Activated CD4-positive, alpha-beta T cell treated with anti-CD3 and anti-CD28 coated beads, Interleukin-2, Interleukin-6, amounts not matched to agents 100 ng/mL and 50 ng/mL, durations not matched to agents 16 hours and 8 hours (primary cell): ENCODE measurements at places on chromosomes 2 and 18.

DNA sequence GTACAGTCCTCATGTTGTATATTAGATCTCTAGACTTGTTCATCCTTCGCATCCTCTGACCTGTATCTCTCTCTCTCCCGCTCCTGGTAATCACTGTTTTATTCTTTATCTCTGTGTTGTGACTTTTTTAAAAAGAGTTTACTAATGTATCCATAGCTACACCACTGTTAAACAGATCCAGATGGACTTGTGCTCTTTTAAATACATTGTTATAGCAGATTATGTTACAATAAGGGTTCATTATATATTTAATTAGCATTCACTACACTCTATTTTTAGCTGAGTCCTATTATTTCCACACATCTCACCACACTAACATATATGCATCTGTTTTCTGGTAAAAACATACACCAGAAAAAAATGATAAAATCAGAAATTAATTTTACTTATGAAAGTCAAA lies 90.5 kb downstream of the RBM43 start:
- no peak for DNase-seq

- DNase-seq: no peak
Observed at GRCh38 chr2:5736886-5737285, 44.7 kb downstream of the SOX11 start.

DNA sequence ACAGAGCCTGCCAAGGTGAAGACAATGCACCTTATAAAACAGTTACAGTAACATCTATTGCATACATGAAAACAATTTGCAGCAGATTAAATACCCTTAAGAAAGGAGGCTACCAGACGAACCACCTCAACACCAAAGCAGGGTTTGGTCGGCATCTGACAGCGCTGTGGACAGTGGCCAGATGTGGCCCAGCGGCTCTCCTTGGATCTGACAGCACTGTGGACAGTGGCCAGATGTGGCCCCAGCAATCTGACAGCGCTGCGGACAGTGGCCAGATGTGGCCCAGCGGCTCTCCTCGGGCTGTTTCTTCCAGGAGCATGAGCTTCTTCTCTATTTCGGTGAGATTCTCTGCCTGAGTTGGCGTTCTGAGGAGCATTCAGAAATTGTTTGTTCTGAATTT lies 211.6 kb downstream of the ANKRD30B start:
- no peak for DNase-seq

GRCh38 chr2:66679442-66679841 lies 244.5 kb downstream of the MEIS1 start:
- DNase-seq: no peak

GRCh38 chr2:47075361-47076125 lies 79.6 kb downstream of the STPG4 start:
- no peak for DNase-seq

GRCh38 chr18:22643731-22644130 lies 226.0 kb upstream of the CTAGE1 start:
- no peak for DNase-seq

- no peak for DNase-seq
Observed at GRCh38 chr18:49476664-49477411, 10.2 kb downstream of the C18orf32 start.

DNA sequence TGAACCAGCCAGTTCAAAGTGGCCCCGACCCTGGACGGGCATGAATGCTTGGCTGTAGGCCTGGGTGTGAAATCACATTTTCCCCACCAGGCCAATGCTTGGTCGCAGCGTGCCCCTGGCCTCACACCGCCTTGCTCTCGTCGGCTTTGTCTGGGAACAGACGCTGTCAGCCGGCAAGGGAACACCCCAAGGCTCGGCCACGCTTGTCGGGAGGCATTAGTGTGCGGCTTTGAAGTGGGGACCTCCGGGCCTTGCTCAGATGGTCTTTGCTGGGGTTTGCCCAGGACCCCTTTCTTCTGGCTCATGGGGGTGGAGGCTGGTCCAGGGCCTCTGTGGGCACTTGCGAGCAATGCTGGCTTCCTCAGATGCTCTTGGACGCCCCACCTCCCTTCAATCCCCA lies 79.1 kb downstream of the INHBB start:
- DNase-seq: no peak

- no peak for DNase-seq
Observed at GRCh38 chr2:202491514-202491913, 115.4 kb downstream of the BMPR2 start.

DNA sequence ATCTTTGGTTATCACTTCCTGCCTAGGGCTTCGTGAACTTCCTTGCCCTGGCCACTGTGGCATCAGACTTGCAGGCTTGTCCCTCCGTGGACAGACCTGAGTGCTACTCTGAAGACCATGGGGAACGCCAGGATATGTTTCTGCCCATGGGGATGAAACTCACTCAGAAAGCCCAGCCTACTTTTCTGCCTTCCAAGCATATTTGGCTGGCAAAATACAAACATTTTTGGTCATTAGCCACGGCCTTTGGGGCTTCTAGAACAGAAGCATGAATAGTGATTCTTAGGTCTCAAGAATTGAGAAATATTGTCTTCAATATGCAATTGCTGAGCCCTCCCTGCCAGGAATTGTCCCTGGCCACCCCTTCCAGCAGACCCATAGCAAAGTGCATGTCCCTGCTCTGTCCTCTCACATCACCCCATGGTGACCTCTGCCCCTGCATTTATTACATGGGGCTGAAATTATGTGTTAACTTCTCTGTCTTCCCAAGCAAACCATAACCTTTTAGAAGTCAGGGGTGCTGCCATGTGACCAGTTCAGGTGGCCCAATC lies 152.4 kb downstream of the OSR1 start:
- no peak for DNase-seq
